ENCODE measurements at places on chromosomes 5 and 9.

- no peak for DNase-seq
Measured at GRCh38 chr5:102241809-102242421, 54.2 kb downstream of the SLCO4C1 start.

GRCh38 chr9:110886832-110887231 is 151.4 kb downstream of the LPAR1 start:
- DNase-seq, result no peak

DNA sequence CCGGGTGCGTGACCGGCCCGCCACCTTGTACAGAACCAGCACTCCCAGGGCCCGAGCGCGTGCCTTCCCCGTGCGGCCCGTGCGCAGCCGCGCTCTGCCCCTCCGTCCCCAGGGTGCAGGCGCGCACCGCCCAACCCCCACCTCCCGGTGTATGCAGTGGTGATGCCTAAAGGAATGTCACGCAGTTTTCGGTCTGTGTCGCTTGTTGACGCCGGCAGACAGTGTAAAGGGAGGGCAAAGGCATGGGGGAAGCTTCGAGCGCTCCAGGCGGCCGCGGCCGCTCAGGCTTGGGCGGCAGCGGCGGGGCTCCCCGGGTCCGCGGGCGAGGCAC is 1.3 kb downstream of the LRRC26 start:
- no peak for DNase-seq

- DNase-seq, result no peak
Measured at GRCh38 chr9:137986268-137987099, 108.9 kb downstream of the CACNA1B start.

- DNase-seq, result no peak
Measured at GRCh38 chr5:53603009-53603687, 42.7 kb downstream of the NDUFS4 start.

DNA sequence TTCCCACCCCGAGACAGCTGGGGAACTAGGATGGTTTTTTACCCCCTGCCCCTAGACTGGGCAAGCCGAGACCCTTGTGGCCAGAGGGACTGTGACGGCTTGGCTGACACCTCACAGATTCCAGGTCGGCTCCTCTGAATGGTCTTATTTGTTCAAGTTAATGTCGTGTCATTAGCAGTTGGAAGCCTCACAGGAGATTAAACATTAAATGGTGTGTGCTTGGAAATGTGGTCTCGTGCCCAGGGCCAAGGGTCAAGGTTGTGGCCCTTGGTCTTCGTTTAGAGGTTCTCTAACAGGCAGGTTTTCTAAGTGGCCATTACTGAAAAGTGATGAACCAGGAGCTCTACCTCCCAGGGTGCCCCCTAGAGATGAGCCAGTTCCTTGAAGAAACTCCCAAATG is 61.2 kb upstream of the RXRA start:
- DNase-seq, result no peak

GRCh38 chr5:58450811-58451629 is 8.9 kb downstream of the PLK2 start:
- DNase-seq, result no peak

GRCh38 chr5:83856881-83857280 is 136.2 kb upstream of the HAPLN1 start:
- no peak for DNase-seq

GRCh38 chr5:79878721-79879336 is 112.2 kb downstream of the MTX3 start:
- DNase-seq, result peak; percentile 45

GRCh38 chr5:68054638-68055037 is 160.9 kb upstream of the PIK3R1 start:
- DNase-seq, result no peak

DNA sequence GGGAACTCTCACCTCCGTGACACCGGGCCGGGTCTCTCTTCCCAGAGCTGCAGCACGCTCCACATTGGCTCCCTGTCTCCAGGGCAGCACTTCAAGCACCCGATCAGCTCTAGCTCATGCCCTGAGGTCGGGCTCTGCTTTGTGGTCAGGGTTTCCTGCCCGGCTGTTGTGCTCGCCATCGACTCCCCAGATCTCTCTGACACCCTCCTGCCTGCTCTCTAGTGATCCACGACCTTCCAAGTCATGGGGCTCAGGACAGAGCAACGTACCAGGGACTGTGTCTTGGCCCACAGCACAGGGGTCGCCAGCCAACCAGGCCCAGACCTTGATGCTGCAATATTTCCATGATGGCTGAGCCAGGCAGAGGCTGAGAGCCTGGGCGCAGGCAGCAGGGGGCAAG is 45.1 kb downstream of the PRRT1B start:
- DNase-seq, result peak; percentile 57

DNA sequence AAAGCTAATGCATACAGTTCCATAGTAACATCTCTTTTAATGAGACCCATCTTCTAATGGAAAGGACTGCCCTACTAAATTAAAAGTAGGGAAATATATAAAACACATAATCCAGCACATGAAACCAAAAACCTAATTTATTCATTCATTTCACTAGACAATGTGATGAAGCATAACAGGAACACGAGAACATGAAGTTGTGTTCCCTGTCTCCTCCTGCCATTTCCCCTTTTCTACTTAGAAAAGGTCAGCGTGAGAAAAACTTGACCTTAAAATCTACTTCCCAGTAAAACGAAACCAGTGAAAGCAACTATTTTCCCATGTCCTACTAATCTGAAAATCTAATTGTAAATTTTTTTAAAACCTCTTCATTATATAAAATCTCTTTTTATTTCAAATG is 847.5 kb downstream of the TLE1 start:
- DNase-seq, result no peak

- DNase-seq, result no peak
Measured at GRCh38 chr5:176624938-176625337, 5.4 kb downstream of the SNCB start.

- no peak for DNase-seq
Measured at GRCh38 chr5:73192370-73192769, 19.4 kb downstream of the TMEM174 start.

- no peak for DNase-seq
Measured at GRCh38 chr5:173231996-173232498, 3.0 kb downstream of the NKX2-5 start.

- no peak for DNase-seq
Measured at GRCh38 chr5:10073441-10074104, 176.1 kb downstream of the ATPSCKMT start.

DNA sequence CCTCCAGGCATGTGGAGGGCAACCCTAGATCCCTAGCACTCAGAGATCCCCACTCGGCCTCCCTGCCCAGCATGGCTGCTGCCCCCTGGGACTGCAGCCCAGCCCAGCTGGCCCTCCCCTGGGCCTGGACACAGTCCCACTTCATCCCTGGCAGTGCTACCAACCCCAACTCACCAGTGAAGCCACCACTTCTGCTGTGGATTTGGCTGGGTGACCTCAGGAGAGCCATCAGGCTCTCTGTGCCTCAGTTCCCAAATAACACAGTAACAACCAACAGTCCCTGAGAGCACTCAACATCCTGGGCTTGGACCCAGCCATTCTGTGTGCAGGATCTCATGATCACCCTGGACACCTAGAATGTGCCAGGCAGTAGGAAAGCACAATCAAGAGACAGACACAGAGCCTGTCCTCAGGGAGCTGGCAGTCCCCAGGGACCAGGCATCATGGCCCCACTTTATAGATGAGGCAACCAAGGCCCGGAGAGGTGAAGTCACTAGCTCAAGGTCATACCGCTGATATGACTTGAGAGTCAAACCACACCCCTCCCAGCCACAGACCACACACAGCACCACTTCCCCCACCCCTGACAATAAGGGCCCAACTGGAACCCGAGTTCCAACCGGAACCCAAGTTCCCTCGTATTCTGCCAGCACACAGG is 4.7 kb upstream of the PSMB7 start:
- DNase-seq, result no peak

DNA sequence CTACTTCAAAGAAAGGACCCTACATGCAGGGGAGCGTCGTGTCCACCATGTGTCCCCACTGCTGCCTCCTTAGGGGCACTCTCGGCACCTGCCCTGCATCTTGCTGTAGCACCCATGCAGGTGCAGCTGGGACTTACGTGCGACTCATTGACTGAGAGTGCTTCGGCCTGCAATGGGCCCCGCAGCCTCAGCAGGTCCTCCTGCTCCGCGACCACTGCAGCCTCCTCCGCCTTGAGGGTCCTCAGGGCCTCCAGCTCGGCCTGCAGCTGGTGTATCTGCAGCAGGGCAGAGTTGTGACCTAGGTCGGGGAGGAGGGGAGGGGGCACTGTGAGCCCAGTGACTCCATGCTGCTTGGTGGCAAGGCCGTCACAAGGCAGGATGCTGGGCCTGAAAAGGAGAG is 27.1 kb downstream of the ARPC5L start:
- DNase-seq, result no peak

DNA sequence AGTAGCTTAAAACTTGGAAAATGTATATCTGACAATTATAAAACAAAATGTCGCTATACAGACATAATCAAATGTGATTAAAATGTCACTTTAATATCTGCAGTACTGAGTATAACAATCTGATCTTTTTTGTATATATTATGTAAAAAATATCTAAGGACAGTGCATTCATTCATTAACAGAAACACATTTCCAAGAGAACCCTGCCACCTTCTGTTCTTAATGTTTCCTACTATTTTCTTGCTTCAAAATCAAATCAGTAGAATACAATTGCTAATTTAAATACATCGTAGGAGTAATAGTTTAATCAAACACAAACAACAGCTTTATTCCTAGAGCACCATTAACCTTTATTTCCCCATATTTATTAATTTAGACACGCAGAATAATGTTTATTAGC is 142.6 kb upstream of the ST8SIA4 start:
- DNase-seq, result no peak

- DNase-seq, result no peak
Measured at GRCh38 chr9:82761027-82761426, 301.9 kb downstream of the RASEF start.

DNA sequence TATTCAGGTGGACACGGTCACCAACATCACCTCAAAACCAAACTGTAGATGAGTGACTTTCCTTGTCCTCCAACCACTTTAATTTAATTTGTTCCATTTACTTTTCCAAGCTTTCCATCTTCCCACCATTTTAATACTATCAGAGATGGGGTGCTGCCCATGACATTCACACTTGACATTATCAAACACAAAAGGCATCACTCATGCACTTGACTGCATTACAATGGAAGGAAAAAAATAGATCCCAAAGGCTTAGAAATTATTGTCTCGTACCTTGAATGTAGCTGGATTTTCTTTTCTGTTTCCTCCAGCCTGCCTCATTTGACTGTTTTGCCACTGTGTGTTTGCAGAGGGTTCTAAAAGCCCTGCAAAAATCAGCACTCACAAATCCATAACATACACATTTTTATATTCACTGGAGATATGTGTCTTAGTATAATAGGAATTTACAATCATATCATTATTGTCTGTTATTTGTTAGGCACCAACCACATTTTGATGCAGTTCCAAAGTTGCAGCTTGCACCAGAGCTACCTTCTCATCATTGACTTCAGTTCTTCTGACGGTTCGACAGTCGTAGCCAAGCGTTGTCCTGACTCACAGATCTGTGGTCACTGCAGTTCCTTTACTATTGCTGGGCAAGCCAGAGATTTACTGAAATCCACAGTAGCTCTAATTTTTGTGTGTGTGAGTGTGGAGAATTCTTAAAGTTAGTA is 712.3 kb upstream of the WWC1 start:
- DNase-seq, result no peak

DNA sequence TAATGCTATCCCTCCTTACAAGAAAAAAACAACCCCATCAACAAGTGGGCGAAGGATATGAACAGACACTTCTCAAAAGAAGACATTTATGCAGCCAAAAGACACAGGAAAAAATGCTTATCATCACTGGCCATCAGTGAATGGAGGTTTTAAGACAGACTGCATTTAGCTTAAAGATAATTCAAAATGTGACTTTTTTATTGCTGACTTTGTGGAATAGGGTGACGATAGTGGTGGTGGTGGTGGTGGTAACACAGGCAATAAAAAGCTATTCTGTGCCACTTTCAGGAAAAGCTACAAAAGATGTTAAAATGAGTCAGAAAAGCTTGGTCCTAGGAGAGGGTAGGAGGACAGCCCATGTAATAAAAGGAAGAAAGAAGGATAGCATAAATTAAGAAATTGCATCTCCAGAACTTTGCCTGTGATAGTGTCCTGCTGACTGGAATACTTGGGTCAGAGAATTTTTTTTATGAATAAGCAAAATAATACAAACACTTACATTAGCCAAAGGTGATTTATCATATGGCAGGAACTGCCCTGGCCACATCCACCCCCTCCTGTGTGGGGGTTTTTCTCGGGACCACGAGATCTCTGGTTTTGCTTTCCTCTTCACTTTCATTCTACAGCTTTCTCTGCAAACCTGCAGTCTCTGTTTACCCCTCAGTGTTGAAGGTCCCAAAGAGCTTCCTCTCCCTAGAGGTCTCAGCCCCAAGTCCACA is 186.7 kb downstream of the DRD1 start:
- DNase-seq, result no peak
